ENCODE measurements at places on chromosomes 3 and 15. TPM values are rescaled to one million over a fixed set of nuclear protein-coding genes. Genes with fewer than 3 reads are reported as not detected.

- peaks cover 27% of the 10 kb centered on the region for H3K4me1 ChIP-seq
- DNase-seq, result no peak
- peaks cover 15% of the 10 kb centered on the region for H3K36me3 ChIP-seq
- peak overlapping the region; percentile 98 for H3K4me3 ChIP-seq
- no peaks in the 10 kb centered on the region for H3K27me3 ChIP-seq
Observed at GRCh38 chr3:183255348-183255730, 2.3 kb downstream of the B3GNT5 start.

GRCh38 chr3:97981886-97982285 lies 9.7 kb upstream of the RIOX2 start:
- H3K36me3 ChIP-seq, result no peaks in the 10 kb centered on the region
- H3K27ac ChIP-seq, result no peak overlapping the region
- DNase-seq, result no peak
- no peak overlapping the region for H3K4me3 ChIP-seq
- H3K4me1 ChIP-seq, result no peaks in the 10 kb centered on the region
- no peaks in the 10 kb centered on the region for H3K27me3 ChIP-seq

DNA sequence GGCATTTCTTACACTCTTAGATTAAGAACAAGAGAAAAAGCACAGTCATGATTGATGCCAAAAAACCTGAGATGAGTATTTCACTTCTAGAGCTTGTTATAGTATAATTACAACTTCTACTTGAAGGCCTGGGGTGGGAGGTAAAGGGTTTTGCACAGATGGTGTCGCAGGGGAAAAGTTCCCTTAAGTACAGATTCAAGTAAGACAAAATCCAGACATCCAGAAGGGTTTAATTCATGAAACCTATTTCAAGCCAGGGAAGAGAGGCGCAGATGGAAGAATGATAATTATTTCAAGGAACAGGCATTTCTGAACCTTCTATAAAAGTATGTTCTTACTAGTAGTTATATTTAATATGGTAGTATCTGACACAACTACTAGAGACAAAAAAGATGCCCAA lies 70.6 kb downstream of the TM4SF4 start:
- H3K4me3 ChIP-seq, result no peak overlapping the region
- peaks cover 8% of the 10 kb centered on the region for H3K36me3 ChIP-seq
- no peaks in the 10 kb centered on the region for H3K4me1 ChIP-seq

Gene SPINK8
- not detected for polyA plus RNA-seq

DNA sequence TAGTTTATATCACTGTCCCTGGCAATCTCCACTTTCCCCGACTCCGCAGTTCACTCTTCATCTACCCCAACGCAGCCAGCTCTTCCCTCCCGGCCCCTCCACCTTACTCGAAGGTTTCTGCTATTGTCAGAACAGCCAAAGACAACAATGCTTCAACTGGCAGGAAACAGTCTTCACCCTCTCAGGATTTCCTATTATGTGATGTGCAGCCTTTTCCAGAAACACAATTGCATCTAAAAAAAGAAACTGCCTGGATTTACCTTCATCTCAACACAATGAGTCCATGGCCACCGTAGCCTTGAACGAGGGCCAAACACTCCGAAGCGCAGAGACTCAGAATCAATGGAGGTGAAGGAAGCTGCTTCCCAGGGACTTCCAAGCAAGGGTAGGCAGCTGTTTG lies 182.1 kb upstream of the TSC22D2 start:
- no peaks in the 10 kb centered on the region for H3K36me3 ChIP-seq
- DNase-seq, result no peak
- H3K4me1 ChIP-seq, result no peaks in the 10 kb centered on the region
- no peak overlapping the region for H3K27ac ChIP-seq
- no peak overlapping the region for H3K4me3 ChIP-seq

DNA sequence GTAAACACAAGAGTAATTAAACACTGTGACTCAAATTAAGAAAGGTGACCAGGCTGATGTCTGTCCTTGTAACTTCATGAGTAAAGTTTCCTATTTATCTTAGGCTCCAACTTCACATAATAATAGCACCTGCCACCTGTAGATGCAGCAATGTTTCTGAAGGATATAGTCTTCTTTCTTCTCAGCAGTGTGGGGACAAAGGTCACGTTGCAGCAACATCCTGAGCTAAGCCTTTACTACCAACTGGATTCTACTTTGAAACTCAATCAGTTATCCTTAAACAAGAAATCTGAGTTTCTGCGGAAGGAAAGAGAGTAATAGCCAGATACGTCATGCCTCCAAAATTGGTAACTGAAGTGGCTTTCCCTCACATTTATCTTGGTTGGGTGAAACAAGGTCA lies 253.1 kb downstream of the RBMS3 start:
- no peaks in the 10 kb centered on the region for H3K27me3 ChIP-seq
- H3K36me3 ChIP-seq, result no peaks in the 10 kb centered on the region
- H3K4me3 ChIP-seq, result no peak overlapping the region
- no peaks in the 10 kb centered on the region for H3K4me1 ChIP-seq
- no peak overlapping the region for H3K27ac ChIP-seq

DNA sequence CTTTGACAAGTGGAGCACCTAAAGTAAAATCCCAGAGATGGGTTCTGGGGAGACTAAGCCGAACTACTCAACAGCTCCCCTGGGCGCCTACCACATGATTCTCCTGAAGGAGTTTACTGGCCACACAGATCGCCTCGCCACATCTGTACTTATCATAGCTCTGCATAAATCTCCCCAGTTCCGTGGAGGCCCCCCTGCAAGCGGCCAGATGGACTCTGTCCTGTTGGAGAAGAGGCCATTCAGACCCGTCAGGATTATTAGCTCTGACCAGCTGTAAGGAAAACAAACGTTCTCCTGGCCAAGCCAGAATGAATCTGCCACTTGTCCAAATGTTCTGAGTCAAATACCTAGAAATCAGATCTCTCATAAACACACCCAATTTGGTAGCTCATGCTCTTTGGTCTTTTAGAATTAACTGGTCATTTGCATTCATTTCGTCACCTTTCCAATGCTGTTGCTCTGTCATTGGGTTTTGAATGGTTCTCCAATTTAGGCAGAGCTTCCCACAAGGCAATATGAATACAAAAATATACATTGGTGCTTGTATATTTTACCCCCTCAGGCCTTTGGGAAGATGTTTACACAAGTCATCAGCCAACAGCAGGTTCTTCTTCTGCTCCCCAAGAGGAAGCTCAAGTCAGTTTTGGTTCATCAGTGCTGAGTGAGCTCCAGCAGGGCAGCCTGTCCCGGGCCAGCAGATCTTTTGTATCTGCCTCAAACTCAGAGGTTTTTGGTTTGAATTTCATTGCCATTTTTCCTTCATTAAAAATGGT lies 124.5 kb downstream of the THSD4 start:
- DNase-seq, result peak; percentile 55
- H3K4me1 ChIP-seq, result peaks cover 39% of the 10 kb centered on the region
- peak overlapping the region; percentile 75 for H3K27ac ChIP-seq
- no peaks in the 10 kb centered on the region for H3K27me3 ChIP-seq
- H3K36me3 ChIP-seq, result no peaks in the 10 kb centered on the region

GRCh38 chr15:31481142-31481541 lies 154.5 kb downstream of the KLF13 start:
- H3K27ac ChIP-seq, result no peak overlapping the region
- H3K4me3 ChIP-seq, result no peak overlapping the region
- DNase-seq, result no peak
- peaks cover 51% of the 10 kb centered on the region for H3K27me3 ChIP-seq
- no peaks in the 10 kb centered on the region for H3K36me3 ChIP-seq

DNA sequence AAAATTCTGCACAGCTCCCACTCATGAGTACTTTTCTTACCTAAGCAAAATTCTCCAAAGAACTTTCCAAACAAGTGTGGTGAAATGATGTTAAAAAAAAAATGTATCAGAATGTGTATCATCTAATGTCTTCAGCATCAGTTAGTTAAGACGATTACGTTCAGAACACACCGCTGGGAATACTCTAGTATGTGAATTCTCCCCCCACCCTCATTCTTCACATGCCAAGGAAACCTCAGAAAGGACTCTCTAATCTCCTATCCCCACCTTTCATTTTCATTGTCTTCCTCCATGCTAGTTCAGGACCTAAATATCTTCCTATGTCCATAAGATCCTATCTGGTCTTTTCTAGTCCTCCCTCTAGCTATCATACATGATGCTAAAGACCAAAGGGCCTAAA lies 457.4 kb downstream of the SHQ1 start:
- DNase-seq, result no peak
- H3K27me3 ChIP-seq, result no peaks in the 10 kb centered on the region
- no peak overlapping the region for H3K27ac ChIP-seq
- no peak overlapping the region for H3K4me3 ChIP-seq
- no peaks in the 10 kb centered on the region for H3K36me3 ChIP-seq

Gene GOLGA8R
- polyA plus RNA-seq, result 6.8 TPM

Gene GCSAM
- polyA plus RNA-seq, result 3.7 TPM

GRCh38 chr3:195855471-195856409 lies 44.0 kb upstream of the MUC4 start:
- peaks cover 8% of the 10 kb centered on the region for H3K27me3 ChIP-seq
- H3K4me1 ChIP-seq, result peaks cover 7% of the 10 kb centered on the region
- no peaks in the 10 kb centered on the region for H3K36me3 ChIP-seq
- H3K27ac ChIP-seq, result no peak overlapping the region

GRCh38 chr15:46644501-46645481 lies 1010.0 kb downstream of the SQOR start:
- no peaks in the 10 kb centered on the region for H3K4me1 ChIP-seq
- DNase-seq, result peak; percentile 78
- no peaks in the 10 kb centered on the region for H3K36me3 ChIP-seq
- peak overlapping the region; percentile 56 for H3K27ac ChIP-seq
- H3K27me3 ChIP-seq, result no peaks in the 10 kb centered on the region
